AG10803 (cell line): ENCODE measurements at places on chromosomes 2 and 18.

GRCh38 chr2:105139556-105140239, 101.8 kb downstream of the MRPS9 start:
- peak; percentile 48 for DNase-seq

- no peak for DNase-seq
These were observed 55.5 kb upstream of the ZDBF2 start for GRCh38 chr2:206218796-206219499.

DNA sequence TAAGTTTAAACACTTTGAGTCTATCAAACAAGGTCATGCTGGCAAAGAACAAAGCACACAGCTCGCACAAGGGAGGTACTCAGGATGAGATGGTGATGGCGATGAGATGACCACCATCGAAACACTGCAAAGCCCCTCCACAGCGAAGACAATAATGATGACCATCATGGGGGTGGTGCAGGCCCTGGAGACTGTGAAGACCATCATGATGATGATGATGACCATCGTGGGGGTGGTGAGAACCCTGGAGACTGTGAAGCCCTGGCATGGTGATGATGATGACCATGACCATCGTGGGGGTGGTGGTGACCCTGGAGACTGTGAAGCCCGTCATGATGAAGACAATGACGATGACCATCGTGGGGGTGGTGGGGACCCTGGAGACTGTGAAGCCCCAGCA, 81.6 kb upstream of the SALL3 start:
- no peak for DNase-seq

- DNase-seq = peak; percentile 33
These were observed 1.1 kb downstream of the PID1 start for GRCh38 chr2:229269941-229270340.

GRCh38 chr2:105691947-105692390, 52.7 kb upstream of the NCK2 start:
- DNase-seq = no peak

DNA sequence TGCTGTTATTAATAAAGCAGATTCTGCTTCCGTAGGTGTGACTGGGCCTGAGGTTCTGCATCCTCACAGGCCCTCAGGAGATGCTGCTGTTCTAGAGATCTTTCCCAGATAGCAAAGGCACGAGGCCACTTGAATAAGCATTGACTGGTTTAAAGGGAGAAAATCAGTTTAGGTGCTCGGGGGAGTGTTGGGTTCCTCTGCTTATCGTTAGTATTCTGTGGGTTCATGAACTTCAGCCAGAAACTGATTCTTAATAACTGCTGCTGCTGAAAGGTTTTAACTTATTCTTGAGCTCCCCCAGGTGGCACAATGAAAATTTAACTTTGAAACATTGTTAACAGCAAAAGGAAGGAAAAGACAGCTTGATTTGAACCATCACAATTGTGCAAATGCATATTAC, 56.9 kb downstream of the ITGA6 start:
- peak; percentile 28 for DNase-seq

- DNase-seq = no peak
These were observed 67.7 kb downstream of the EDAR start for GRCh38 chr2:108921096-108922030.

GRCh38 chr2:96540136-96540535, 3.6 kb downstream of the ARID5A start:
- DNase-seq = peak; percentile 74

- no peak for DNase-seq
These were observed 1.6 kb downstream of the TXNL4A start for GRCh38 chr18:79986726-79987125.

GRCh38 chr2:217858519-217859491, 144.0 kb downstream of the TNS1 start:
- peak; percentile 99 for DNase-seq

- DNase-seq = no peak
These were observed 568 bp upstream of the STK17B start for GRCh38 chr2:196171946-196172345.

DNA sequence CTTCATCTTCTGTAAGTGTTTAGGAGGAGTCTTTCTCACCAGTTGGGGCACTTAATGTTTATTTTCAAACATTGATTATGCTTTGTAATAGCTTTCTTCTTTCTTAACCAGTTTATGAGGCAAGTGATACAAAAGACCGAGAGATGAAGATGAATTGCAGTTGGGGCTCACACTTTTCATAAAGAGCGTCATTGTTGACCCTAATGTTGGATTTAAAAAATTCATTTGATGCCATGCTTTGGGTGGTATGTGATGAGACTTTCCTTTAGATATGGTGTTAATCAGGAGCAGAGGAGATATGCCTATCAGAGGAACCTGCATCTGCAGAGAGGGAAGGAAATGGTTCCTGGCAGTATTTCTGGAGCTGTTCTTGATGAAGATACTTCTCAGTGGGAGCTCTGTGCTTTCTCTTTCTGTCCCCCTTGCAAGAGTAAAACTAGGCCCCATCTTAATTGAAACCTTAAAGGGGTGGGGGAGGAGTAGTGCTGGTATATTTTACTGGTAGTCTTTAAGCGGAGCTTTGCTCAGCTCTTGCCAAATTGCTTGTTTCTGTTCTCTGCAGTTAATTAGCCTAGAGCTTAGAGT, 2.3 kb downstream of the EML4 start:
- DNase-seq = peak; percentile 30

- DNase-seq = no peak
These were observed 22.1 kb downstream of the TNP1 start for GRCh38 chr2:216837740-216838139.

DNA sequence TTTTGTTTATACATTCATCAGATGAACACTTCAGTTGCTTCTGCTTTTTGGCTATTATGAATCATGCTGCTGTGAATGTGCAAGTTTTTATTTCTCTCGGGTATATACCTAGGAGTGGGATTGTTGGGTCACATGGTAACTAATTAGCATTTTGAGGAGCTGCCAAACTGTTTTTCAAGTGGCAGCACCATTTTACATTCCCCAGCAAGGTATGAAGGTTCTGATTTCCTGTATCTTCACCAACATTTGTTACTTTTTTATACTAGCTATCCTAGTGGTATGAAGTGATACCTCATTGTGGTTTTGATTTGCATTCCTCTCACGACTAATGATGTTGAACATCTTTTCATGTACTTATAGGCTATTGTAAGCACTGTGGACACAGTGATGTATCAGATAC, 53.9 kb downstream of the DYNC1I2 start:
- peak; percentile 52 for DNase-seq

DNA sequence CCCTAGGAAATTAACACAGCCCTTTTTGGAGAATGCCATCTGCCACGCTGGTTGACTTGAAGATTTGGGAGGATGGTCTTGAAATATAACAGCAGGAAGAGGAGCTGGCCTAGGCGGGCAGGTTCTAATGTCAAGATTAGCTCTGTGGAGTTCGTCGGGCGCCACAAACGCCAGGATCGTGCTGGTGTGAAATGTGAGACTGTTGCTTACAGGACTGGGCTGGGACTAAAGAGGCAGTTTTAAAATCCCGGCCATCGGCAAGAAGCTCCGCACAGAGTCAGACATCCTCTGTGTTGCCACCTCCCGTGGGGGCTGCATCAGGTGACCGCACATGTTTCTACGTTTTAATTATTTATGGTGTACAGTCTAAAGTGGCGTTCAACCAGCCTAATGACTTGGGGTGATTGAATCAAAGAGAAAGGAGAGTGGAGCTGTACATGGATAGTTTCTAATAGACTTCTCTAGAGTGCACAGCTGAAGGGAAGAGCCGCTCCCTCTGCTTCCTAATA, 99.4 kb upstream of the BCL11A start:
- no peak for DNase-seq
